ENCODE measurements at places on chromosomes 6 and 20. TPM values are rescaled to one million over a fixed set of nuclear protein-coding genes. Genes with fewer than 3 reads are reported as not detected.

DNA sequence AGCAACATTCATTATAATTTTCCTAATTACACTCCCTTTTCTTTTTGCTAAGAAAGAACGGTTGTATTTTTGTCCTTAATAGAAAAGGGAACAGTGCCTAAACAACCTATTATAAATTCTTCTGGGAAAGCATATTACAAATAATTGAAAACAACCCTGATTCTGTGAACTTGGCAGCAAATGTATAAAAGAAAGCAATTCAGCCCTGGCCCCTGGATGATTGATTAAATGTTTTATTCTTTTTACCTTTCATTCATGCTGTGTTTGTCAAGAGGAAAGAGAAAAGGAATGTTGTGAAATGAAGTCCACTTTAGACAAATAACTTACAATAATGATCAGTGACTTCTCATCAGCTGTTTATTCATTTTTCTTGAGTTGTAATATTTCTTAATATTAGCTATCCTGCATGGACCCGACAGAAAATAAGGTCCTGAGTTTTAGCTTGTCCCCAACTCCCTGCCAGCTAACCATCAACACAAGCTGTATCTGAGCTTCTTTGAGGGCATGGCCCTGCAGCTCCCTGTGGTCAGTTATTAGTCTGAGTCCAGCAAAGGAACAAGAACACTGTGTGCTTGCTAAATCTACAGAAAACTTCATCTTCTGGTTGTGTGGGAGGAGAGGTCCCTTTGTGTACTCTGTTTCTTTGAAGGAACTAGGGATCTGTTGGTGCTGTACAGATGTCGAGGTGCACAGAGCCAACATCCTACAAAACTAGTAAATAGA, 248.2 kb downstream of the LAMA2 start:
- DNase-seq: peak; percentile 26

DNA sequence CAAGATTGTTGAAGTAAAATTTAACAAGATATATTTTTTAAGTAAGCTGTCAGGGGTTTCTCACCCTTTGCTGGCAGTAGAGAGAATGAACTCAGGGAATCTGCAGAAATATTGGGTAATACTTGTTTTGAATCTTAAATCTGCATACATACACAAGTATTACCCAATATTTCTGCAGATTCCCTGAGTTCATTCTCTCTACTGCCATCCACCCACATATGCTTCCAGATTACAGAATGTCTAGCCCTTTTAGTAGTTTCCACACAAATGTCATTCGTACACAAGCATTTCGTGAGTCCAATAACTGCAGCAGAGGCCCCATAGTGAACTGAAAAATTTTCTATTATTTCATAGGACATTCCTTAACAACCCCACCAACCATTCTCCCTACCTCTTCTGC, 69.6 kb upstream of the TNFRSF21 start:
- DNase-seq: peak; percentile 26

Gene SPTLC3
- 4.2 TPM for total RNA-seq

DNA sequence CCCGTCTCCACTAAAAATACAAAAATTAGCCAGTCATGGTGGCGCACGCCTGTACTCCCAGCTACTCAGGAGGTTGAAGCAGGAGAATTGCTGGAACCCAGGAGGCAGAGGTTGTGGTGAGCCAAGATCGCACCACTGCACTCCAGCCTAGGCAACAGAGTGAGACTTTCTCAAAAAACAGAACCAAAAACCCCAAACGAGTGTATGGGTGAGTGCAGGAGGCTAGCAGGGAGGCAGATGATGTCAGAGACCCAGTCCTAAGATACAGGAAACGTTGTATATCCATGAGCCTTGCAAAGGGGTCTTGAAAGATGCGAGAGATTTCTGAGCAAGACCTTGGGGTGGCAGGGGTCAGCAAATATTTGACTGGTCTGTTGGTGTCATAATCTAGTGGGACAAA, 136.2 kb downstream of the JARID2 start:
- DNase-seq: no peak

GRCh38 chr6:22082218-22082617, 214.6 kb downstream of the PRL start:
- peak; percentile 56 for DNase-seq

- no peak for DNase-seq
Measured at GRCh38 chr20:24118034-24118433, 129.5 kb upstream of the GGTLC1 start.

DNA sequence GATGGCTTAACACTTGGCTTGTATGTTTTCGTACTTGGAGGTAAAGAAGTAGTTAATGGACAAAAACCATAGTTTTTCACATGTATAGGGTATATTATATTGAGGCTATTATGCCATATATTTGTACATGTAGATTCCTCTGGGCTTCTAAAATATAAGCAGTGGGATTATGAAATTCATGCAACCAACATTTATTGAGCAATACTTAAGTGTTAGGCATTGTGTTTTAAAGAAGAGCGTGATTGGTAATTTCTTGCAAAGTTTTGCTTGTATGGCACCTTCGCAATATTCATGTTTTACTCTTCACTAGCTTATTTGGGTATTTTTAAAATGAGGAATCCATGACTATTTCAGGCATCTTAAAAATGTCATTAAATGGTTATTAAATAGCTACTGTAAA, 2.5 kb downstream of the TULP4 start:
- no peak for DNase-seq

GRCh38 chr6:14861491-14861943, 384.4 kb upstream of the JARID2 start:
- no peak for DNase-seq

Gene EDN1
- 77.8 TPM for total RNA-seq

- DNase-seq: no peak
Measured at GRCh38 chr6:65896140-65896539, 189.1 kb upstream of the EYS start.

Gene CUTA
- 90.5 TPM for total RNA-seq

DNA sequence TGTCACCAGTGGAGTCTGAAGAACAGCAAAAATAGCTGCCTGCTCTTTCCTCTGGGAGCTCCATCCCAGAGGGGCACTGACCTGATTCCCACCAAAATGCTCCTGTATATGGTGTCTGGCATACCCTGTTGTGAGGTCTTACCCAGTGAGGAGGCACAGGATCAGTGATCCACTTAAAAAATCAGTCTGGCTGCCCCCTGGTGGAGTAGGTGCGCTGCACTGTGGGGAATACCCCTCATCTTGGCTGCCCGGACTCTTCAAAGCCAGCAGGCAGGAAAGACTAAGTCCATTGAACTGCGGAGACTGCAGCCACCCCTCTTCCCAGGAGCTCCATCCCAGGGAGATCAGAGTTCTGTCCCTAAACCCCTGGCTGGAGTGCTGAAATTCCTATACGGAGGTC, 230.9 kb upstream of the HTR1E start:
- no peak for DNase-seq

- DNase-seq: no peak
Measured at GRCh38 chr6:108364470-108364869, 69.6 kb downstream of the AFG1L start.

Gene GRM1
- not detected for total RNA-seq

DNA sequence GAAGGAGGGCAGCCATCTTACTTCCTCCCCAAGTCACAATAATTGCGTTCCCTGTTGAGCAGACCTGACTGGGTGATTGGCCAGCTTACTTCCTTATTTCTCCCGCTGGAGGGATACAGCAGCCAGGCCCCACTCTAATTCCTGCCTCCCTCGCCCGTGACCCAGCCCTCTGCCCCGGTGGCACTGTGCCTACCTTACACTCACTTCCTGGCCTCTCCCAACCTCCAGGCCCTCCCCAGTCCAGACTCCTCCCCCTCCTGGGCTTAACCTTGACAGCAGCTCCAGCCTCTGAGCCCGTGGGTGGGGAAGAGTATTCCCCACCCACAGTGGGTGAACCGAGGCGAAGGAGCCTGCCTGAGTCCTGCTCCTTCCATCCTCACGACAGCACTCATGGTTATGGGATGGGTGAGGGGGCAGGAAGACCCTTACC, 3.0 kb downstream of the BAK1 start:
- DNase-seq: no peak

DNA sequence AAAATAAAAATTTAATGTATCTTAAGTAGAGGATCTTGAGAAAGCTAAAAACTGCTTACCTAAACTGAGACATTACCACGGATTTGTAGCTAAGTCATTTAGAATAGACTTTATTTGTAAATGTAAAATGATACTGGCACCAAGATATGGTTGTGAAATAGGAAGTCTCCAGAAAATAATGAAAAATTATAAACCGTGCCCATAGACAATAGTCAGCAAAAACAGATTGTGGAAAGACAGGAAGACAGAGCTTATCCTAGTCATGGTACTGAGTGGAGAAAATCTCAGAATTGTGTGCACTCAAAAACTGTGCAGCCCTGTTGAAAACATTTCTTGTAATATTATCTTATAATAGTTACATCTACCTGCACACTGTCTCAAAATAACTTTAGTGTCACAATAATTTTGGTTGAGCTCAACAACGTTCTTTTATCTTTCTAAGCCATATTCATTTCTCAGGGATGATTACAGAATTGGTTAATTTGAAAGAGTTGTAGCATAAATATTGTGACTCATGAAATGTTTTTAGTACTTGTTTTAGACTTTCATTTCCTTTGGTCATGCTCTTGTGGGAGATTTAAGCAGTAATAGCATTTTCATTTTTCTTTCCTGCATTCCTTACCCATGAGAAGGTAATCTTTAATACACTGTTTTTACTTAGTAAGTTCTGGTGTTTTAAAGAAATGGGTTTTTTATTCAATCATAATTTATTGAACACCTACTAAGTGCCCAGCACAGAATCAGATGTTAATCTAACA, 174.5 kb downstream of the SOX4 start:
- DNase-seq: peak; percentile 86

Gene PRND
- total RNA-seq: not detected

DNA sequence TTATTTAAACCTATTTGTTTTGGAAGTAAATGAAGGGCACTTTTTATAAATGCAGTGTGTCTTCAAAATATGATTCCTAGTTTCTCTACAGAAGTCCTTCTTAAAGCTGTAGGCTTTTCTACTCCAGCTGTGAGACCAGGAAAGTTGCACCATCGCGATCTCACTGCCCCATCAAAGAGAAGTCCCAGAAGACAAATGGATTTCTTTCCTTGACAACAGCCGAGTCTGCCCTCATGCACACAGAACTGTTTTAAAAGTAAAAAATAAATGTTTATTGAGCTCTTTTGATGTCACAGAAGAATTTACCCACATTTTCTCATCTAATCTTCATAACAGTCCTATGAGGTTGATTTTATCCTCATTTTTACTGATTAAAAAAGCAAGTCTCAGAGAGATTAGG, 324.4 kb upstream of the NT5E start:
- DNase-seq: no peak

Gene KCNK15
- 4.6 TPM for total RNA-seq

Gene SPDEF
- total RNA-seq: not detected

DNA sequence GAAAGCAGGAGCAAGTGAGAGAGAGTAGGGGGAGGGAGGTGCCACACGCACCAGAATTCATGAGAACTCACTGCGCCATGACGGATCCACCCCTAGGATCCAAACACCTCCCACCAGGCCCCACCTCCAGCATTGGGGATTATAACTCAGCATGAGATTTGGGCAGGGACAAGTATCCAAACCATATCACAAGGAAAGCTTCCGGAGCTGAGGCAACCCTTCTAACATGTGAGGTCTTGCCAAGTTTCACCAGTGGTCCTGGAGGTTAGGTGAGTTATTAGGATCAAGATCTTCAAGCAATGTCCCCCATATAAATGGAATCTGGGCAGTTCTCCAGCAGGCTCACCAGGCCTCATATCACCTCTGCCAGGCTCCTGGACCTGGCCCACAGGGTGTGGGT, 308.4 kb downstream of the NRN1 start:
- DNase-seq: no peak

All from renal cortical epithelial cell (primary cell).